Stimulated activated naive CD8-positive, alpha-beta T cell treated with anti-CD3 and anti-CD28 coated beads, Interleukin-15, Interleukin-2, amounts not matched to agents 100 U/mL and 50 U/mL, for 24 hours (primary cell): ENCODE measurements at places on chromosomes 7 and 10.

GRCh38 chr7:69832356-69832755 lies 234.1 kb downstream of the AUTS2 start:
- no peak for DNase-seq

- DNase-seq: no peak
These were observed 5.3 kb upstream of the ALDH18A1 start for GRCh38 chr10:95661818-95662217.

GRCh38 chr7:102426268-102427018 lies 6.9 kb upstream of the ORAI2 start:
- DNase-seq: peak; percentile 82

GRCh38 chr10:110337906-110338305 lies 33.2 kb upstream of the SMNDC1 start:
- DNase-seq: no peak

DNA sequence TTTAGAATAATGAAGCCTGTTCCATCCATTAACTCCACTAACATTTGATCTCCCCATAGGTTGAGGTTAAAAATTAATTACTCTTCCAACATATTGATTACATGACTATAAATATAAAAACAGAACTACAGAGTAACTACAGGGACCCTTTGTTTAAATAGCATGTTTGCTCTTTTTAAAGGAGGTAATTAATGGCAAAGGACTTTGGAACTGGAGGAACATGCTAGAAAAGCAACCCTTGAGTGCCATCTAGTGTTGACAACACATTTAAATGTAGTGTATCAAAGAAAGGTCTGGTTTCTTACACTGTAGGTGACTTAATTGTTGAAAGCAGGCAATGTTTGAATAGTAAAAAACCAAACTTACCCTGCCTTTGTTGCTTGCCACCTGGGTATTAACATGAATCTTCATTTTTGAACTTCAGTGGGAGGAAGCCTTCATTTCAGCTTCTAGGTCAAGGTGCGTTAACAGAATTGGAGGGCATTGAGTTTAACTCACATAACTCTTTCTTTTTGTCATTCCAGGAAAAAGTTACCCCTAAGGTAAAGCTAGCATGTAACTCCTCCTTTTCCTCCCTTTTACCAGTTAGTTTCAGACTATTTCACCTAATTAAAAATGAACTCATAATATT lies 52.6 kb upstream of the CAPZA2 start:
- DNase-seq: no peak

DNA sequence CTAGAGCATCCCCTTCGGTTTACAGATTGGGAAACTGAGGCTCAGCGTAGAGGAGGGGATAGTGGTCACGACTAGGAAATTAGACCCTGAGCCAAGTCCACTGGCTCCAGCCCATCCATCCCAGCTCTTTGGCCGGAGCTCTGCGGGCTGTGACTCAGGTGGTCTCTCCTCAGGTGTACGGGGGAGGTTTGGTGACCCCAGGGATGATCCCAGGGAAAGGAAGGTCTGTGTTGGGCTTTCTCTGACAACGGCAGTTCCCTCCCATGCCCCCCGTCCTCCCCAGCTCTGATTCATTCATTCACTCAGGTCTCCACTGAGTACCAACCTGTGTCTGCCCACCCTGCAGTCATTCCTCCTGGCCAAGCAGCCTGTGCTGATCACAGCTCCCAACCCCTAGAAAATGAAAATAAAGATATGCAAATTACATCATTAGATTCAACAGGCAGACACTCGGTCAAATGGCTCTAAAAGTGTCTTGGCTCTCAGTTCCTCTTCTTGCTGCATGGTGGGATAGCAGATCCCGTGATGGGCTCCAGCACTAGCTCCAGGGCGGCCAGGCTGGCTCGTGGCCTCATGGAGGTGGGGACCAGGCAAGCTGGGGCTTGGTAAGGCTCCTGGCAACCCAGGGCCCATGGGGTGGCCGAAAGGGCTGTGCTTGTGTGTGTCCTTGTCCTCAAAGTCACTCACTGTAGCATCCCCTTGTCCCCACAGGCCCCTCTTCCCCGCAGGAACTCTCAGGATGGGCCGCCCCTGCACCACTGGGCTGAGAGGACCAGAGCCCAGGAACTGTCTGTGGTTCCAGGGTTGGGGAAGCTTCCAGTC lies 37.8 kb downstream of the CLRN3 start:
- DNase-seq: no peak

GRCh38 chr10:20817646-20818045 lies 79.5 kb downstream of the NEBL start:
- DNase-seq: no peak

GRCh38 chr10:21315645-21316220 lies 209.7 kb downstream of the SKIDA1 start:
- no peak for DNase-seq

- DNase-seq: no peak
These were observed 17.6 kb upstream of the PRXL2A start for GRCh38 chr10:80390740-80391139.
